ENCODE measurements at places on chromosomes 1 and 21.
A peak's percentile ranks its signal among the peaks of the same experiment; 100 is the strongest.

- no peak for DNase-seq
Measured at GRCh38 chr1:58991305-58991704, 207.5 kb upstream of the JUN start.

DNA sequence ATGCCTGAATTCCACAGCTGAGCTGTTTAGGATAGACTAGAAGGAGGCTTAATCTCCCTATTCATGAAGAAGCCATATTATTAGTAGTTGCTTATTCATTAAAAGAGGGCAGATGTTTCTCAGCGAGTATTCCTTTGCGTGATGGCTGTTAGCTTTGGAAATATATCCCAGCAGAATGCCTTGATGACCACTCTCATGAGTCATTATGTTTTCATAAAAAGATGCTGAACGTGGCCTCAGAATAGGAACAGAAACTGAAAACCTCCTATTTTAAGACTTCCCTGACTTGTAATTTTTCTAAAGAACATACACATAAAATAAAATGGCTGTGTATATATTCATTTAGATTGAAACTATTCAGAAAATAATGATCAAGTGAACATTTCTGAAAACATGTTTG lies 9.6 kb upstream of the PLA2G4A start:
- DNase-seq: no peak

DNA sequence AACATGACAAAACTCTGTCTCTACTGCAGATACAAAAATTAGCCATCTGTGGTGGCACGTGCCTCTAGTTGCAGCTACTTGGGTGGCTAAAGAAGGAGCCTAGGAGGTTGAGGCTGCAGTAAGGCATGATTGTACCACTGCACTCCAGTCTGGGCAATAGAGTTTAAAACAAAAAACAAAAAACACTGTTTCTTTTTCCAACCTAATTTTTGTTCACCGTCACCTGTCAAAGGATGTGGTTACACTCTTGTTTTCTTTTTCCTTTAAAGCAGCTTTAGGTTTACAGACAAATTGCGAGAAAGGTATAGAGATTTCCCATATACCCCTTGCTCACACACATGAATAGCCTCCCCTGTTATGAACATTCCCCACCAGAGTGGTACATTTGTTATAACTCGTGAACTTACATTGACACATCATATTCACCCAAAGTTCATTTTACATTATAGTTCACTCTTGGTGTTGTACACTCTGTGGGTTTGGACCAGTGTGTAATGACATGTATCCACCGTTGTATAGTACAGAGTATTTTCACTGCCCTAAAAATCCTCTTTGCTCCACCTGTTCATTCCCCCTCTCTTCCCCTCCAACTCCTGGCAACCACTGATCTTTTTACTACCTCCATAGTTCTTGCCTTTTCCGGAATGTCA lies 26.2 kb downstream of the SMG7 start:
- no peak for DNase-seq

DNA sequence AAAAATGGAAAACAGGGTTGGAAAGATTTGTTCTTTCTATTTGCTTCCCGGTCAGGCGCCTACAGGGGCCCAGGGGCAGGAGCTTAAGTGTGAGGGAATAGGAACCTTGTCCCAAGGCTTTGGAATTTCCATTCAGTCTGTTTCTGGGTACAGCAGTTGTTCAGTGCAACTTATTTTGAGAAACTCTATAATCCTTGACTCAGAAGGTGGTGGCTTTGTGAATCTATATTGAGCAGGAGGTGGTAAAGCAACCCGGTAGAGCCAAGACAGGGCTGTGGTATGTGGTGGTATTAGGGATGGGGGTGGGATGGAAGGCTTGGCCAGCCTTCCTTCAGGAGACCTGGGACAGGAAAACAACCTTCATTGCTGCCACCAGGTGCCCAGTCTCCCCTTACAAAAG lies 20.0 kb downstream of the GJA5 start:
- DNase-seq: no peak

DNA sequence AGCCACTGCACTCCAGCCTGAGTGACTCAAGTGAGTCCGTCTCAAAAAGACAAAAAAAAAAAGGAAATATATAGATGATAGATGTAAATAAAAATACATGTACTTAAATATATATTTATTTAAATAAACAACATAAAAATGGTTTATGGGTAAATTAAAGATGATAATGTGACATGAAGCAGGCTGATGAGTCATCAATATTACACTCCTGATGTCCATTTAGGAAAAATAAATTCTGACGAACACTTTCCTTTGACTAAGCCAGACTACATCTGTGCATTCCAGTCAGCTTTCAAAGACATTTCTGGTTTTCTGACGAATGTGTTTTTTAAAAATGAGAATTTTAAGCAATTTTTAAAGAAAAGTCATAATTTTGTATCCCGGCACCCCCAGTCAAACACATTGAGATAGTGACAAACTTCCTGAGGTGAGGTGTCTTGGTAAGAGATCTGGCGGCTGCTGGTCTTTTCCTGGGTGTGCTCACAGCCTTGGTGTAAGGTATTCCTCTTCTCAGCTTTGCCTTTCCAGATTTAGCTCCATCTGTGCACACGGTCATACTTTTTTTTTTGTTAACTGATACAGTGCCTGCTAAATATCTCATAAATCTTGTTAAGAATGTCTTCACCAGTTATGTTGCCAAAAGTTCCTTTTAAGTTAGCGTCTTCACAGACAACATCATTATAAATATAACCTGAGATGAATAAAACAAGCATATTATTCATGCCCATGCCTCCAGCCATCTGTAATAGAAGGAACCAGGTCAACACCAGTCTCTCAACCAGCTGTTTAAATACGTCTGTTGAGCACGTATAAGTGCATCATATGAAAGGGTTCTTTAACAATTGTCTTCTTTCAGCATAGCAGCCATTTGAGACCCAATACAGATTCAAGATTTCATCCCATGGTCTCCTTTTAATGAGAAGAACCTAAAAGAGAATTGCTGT lies 214.5 kb upstream of the PLD5 start:
- DNase-seq: no peak

- DNase-seq: peak; percentile 47
Measured at GRCh38 chr1:204414016-204414415, 2.4 kb upstream of the PPP1R15B start.

- no peak for DNase-seq
Measured at GRCh38 chr1:205494115-205494514, 10.4 kb upstream of the CDK18 start.

GRCh38 chr1:82511441-82511840 lies 710.7 kb downstream of the ADGRL2 start:
- DNase-seq: no peak
